Lung microvascular endothelial cell (primary cell): ENCODE measurements at places on chromosomes 13 and 19.

DNA sequence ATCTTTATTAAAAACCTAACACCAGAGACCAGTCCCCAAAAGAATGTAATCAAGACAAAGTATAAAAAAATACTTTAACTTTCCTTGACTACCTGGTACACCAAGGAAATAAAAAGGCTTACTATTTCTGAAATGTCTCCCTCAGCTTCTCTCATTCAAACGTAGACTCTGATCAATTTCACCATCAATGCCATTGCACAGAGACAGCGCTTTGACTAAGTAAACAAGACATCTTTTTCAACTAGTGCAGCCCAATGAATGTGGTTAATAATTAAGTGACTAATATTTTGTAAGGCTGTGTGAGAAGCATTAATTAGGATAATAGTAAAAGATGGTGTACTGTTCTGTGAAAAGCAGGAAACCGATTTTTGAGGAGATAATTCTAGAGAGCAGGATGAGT, 7.3 kb upstream of the RAP2A start:
- no peak for DNase-seq

GRCh38 chr13:22369840-22370239, 699.0 kb downstream of the FGF9 start:
- no peak for DNase-seq

DNA sequence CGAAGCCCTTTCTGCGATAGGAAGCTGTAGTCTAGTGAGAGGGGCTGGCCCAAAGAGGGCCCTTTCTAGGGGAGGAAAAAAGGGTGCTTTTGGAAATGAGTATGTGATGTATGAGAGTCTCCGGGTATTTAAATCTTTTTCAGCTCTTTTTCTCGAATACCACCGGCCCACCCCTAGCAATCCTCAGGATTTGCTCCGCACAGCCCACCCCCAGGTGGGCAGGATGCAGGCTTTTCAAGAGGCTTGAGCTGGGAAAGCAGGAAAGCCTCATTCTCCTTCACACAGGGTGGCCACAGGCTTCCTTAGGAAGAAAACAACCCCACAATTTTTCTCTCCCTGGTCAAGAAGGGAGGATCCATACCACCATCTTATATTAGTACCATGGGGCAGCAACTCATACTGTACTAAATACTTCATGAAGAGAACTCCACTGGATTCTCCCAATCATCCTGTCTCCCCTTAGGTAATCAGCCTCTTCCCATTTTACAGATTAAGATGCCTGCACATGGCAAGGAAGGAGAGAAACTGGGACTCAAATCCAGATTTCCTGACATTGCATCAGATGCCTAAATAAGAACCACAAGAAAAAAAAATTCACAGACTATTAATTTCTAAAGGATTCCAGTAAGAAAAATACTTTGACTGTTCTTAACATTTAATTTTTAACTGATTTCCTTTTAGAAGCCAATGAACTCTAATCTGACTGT, 84.4 kb downstream of the STK24 start:
- no peak for DNase-seq

DNA sequence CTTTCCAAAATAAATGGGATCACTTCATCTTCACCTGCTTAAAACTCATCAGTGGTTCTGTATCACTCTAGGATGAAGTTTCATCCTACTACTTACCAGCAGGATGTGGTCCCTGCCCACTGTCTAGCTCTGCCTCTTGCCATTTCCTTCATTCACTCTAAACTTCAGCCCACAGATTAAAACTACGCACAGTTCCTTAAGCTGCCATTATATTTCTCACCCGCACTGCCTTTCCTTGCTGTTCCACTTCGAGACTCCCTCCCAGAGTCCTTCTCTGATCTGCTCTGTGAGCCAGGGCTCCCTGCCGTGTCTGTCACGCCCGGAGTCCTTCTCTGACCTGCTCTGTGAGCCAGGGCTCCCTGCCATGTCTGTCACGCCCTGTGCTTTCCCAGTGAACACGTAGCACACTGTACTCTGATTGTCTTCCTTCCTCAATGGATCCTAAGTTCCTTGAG, 52.0 kb upstream of the NPAS1 start:
- DNase-seq = peak; percentile 42

DNA sequence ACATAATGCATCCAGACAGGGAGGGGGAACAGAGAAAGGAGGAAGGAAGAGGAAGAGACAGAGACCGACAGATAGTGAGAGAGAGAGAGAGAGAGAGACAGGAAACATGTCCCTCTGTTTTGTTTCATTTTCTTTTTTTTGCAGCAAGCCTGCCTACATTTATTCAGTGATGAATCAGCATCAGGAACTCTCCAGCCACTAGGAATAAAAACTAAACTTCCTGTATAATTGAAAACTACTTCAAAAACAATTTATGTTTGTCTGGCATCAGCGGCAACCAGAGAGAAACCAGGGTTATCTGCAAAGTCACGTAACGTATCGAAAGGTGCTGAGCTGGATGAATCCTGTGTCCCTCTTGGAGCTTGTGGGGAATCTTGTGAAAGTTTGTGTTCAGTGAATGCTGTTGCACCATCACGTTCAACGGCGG, 148.6 kb upstream of the SOX21 start:
- DNase-seq = peak; percentile 89

GRCh38 chr13:34640179-34640992, 301.7 kb upstream of the NBEA start:
- DNase-seq = no peak

DNA sequence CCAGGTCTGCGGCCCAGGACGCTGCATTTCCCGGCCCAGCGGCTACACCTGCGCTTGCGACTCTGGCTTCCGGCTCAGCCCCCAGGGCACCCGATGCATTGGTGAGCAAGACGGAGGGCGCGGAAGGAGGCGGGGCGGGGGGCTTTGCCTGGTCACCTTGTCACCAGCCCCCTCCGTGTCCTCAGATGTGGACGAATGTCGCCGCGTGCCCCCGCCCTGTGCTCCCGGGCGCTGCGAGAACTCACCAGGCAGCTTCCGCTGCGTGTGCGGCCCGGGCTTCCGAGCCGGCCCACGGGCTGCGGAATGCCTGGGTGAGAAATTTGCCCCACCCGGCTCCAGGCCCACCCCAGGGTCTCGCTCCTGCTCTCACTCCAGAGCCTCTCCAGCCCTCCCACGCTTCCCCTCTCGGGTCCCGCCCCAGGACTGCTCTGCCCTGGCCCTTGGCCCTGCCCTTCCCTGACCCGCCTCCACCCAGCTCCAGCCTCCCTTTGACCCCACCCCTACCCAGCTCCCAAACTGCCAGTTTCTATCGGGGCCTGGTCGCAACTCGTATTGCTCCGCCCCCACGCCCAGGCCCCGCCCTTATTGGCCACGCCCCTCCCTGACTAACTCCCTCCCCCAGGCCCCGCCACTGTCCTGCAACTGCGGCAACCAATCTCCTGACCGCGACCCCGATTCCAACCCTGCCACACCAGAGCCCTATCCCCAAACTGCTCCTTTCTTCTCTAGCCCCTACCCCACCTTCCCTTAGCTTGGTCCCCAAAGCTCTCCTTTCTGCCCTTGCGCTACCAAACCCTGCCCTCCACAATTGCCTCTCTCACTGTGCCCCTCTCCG, 8.6 kb downstream of the LTBP4 start:
- peak; percentile 85 for DNase-seq

GRCh38 chr13:111370570-111371535, 50.4 kb downstream of the TEX29 start:
- DNase-seq = peak; percentile 20

DNA sequence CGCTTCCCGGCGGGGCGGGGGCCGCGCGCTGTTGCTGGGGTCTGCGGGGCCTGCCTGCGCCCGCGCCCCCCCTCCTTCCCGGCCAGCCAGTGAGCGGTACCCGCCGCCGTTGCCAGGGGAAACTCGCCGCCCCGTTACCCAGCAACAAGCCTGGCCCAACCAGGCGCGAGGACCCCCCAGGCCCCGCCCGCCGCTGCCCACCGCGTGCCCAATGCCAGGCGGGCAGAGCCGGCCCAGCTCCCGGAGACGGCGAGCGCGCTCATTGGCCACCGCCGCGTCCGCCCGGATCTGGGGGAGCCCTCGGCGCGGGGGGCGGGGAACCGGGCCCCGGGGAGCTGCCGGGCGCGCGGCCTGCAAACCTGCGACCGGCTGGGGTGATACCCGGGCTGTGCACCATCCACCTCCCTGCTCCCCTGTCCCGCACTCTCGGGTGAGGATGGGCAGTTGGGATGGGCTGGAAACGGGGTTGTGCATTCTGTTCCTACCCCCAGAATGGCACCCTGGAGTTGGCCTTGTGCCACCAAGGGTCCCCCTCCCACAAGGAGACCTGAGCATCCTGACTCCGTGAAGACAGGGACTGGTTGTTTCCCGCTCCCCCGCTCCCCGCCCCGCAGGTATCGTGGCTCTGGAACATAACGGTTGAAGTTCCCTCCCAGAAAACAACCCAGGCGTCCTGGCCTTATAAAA, 8.8 kb upstream of the BBC3 start:
- DNase-seq = peak; percentile 71

DNA sequence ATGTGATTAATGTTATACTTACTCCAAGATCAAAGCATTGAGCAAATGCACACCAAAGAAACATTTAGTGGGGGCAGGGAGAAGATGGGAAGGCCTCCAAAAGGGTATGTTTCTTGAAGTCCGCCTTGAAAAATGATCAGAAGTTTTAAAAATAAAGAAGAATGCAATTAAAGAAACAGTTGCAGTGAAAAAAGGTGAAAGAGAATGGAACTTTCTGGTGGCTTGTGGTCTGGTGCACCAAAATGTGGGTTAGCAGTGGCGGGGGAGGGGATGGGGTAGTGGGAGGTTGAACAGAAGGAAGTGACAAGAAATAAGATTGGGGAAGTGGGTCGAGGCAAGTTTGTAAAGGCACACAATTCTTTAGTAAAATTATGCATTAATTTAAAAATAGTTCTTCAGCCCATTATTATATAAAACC, 2.5 kb downstream of the LCP1 start:
- DNase-seq = no peak

- DNase-seq = no peak
These were observed 7.4 kb downstream of the BSG start for GRCh38 chr19:579842-580155.

GRCh38 chr13:50908371-50908770, 1.2 kb upstream of the RNASEH2B start:
- DNase-seq = no peak

GRCh38 chr13:28340272-28340793, 154.6 kb downstream of the FLT1 start:
- DNase-seq = peak; percentile 41

- peak; percentile 24 for DNase-seq
These were observed 13.6 kb upstream of the PEPD start for GRCh38 chr19:33535226-33535625.

DNA sequence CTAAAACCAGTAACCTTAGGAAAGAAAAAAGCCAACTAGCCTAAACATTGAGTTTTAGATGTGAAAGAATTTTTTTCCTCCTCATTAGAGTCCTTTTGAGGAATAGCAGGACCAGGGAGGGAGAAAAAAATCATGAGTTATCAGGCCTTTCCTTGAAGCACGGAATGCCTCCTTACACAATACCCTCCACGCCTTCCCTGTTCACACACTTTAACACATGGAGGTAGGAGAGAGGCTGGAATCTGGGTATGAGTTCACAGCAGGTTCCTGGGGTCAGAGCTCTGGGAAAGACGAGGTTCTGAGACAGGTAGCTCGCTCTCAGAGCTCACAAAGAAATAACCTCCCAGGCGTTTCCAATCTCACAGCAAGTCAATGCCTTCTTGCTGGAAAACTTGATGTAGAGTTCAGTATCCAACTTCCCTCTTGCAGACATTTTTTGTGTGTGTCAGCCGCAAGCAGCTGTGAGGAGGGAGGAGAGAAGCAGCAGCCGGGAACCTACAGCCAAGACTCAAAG, 716 bp downstream of the ZNF573 start:
- DNase-seq = no peak

DNA sequence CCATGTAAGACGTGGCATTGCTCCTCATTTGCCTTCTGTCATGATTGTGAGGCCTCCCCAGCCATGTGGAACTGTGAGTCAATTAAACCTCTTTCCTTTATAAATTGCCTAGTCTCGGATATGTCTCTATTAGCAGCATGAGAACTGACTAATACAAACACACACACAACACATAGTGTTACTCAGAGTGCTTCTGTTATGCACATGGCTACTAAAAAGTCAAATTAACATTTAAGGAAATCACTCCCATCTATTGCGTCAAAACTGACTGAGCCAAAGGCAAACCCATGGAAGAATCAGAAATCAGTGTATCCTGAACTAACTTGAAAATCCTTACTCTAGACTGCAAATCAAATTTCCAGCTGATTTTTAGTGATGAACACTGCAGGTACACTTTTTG, 209.2 kb downstream of the RBM26 start:
- no peak for DNase-seq

- no peak for DNase-seq
These were observed 434.1 kb downstream of the ZNF536 start for GRCh38 chr19:30806311-30806710.

DNA sequence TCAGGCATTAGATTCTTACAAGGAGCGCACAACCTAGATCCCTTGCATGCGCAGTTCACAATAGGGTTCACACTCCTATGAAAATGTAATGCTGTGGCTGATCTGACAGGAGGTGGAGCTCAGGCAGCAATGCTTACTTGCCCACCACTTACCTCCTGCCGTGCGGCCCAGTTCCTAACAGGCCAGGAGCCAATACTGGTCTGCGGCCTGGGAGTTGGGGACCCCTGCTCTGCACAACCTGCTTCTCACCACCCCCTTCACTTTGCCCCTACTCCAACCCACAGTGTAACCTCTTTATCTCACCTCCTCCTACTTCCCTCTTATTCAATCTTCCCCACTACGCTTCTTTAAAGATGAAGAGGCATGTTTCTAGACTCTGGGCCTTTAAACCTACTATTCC, 240.2 kb downstream of the RGCC start:
- no peak for DNase-seq
